Stromal cell of bone marrow (primary cell): ENCODE measurements at places on chromosomes 2 and 18.

GRCh38 chr2:85455552-85456090 lies 37.1 kb downstream of the SH2D6 start:
- no peak for DNase-seq

DNA sequence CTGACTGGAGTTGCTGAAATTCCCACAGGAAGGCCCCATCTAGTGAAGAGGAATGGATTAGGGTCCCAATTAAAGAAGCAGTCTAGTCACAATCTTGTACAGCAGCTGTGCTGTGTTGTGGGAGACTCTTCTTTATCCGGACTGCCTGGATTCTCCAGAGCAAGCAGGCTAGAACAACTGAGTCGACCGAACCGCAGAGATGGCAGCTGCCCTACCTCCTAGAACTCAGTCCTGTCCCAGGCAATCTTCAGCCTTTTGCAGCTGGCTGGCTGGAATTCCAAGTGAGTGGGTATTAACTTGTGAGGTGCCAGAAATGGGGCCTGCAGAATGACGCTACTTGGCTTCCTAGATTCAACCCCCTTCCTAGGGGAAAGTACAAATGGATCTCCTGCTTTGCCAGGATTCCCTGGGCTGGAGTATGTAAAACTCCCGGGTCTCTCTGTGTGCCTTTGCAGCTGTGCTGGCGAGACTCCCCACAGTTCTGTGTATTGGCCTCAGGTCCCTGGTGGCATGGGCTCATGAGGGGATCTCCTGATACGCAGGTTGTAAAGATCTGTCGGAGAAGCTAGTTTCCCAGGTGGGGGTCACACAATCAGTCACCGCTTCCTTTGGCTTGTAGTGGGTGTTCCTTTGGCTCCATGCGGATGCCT lies 1952.6 kb upstream of the LRRTM1 start:
- DNase-seq = no peak

GRCh38 chr18:9433671-9434121 lies 41.6 kb upstream of the RALBP1 start:
- DNase-seq = no peak

GRCh38 chr2:113831161-113831560 lies 58.7 kb upstream of the ACTR3 start:
- no peak for DNase-seq

DNA sequence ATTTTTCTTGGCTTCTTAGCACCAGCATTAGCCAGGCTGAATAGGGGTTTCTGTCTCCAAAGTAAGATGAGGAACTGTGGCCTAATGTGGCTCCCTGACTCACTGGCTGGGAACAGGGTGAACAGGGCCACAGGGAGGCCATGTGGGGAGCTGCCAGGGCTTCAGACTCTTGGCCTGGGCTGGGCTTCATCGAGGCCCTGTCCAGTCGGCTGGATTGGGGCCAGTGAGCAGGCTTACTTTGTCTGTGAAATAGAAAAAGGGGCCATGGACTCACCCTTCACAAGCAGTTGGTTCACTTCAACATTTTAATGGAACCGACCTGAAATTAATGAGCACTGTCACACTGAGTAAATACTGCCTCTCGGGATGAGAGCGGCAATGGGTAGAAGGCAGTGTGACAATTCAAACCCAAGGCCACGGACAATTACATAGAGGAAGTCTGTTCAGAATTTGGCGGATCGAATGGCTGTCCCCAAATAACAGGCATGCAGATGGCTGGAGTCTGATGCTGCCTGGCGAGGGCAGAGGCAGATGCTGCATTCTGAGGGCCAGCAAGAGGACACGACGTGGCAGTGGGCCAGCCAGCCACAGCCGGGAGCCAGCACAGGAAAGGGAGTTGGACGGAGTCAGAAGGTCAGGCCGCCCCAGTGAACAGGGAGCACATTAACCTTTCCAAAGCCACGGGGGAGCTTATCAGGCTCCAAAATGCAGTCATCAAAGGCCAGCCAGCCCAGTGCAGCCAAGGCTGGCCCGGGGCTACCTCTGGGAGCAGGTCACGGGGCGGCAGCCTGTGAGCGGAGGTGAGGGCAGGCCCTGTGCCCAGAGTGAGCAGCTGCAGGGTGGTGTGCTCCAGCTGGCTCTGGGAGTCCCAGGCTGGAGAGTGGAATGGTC lies 146.6 kb upstream of the REV1 start:
- DNase-seq = peak; percentile 29

- no peak for DNase-seq
Observed at GRCh38 chr2:160351956-160352355, 141.7 kb downstream of the RBMS1 start.
